Anterior cingulate cortex (tissue), 58 donors: ENCODE measurements at places on chromosomes 1 and 21.

DNA sequence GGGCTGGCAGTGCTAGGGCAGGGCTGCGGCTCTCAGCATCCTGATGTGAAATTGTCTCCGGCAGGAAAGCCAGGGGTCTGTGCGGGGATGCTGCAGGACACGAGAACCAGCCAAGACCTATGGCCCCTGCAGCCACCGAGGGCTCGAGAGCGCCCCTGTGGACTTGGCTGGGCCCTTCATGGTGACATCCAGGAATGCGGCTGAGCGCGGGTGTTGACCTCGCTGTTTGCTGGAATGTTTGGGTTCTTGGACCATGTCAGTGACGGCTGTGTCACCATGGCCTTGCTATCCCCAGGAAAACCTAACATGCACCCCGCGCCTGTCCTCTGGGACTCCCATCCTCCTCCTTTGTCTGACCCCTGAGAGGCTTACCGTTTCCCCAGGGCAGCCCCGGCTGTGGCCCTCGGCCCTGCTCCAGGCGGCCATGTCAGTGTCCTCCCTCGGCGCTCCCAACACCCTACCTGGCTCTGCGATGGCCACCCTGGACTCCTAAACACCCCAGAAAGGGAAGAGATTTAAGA is 14.3 kb upstream of the C1orf174 start:
- DNase-seq = no peak

GRCh38 chr1:21531241-21531640 is 22.0 kb downstream of the ALPL start:
- DNase-seq = no peak

DNA sequence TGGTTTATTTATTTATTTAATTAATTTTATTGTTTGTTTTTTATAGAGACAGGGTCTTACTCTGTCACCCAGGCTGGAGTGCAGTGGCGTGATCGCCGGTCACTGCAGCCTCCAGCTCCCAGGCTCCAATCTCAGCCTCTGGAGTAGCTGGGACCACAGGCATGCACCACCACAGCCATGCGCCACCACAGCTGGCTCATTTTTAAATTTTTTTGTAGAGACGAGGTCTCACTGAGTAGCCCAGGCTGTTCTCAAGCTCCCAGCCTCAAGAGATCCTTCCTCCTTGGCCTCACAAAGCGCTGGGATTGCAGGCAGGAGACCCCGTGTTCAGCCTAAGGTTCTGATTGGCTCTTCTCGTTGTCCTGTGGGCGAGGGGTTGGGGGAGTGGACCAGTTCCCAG is 22.1 kb downstream of the UMODL1 start:
- DNase-seq = no peak

DNA sequence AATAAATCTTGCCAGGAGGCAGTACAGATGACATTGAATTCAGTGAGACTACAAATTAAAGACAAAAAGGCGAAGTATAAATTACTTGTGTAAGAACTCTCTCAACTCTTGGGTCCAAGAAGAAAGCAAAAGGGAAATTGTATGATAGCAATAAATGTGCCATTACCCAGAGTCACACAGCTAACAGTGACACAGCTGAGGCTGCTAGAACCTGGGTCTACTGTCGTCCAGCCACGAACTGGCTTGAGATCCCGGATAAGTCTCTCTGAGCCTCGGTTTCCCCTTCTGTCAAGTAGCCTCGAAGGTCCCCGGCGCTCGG is 362 bp upstream of the ROR1 start:
- DNase-seq = no peak

GRCh38 chr1:10591010-10591409 is 116.3 kb downstream of the PEX14 start:
- no peak for DNase-seq

GRCh38 chr1:194698908-194699318 is 1512.5 kb upstream of the B3GALT2 start:
- no peak for DNase-seq
